ENCODE measurements at places on chromosomes 2 and 18. TPM values are rescaled to one million over a fixed set of nuclear protein-coding genes. Genes with fewer than 3 reads are reported as not detected.

The REG1B gene
- not detected for total RNA-seq

The NETO1 gene
- total RNA-seq, result not detected

The SERPINE2 gene
- total RNA-seq, result 37.8 TPM

GRCh38 chr2:110153416-110153815 is 37.8 kb upstream of the MALL start:
- DNase-seq, result no peak

DNA sequence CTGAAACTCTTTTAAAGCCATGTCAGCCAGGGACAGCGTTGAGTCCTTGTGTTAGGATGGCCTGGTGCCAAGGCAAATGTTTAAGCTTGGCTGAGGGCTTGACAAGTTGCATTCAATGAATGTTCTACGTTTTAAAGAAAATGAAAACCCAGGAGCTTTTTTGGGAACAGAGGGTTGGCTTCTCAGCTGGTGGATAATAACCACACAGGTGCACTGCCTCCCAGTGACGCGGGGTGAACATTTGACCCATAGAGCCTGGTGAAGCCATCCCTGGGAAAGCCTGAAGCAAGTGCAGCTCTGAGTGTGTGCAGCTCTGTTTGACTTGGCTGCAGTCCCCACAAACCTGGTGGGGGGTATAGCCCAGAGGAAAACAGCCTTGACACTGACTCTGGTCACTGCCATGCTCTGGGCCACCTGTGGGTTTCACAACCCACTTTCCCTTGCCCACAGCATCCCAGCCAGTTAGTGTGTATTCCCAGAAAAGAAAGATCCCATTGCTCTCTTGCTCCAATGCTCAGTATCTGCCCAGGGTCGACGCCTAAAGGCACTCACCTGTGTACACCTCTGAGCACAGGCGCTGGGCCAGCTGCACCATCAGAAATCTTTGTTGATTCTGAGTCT is 874.9 kb downstream of the RNF144A start:
- no peak for DNase-seq

DNA sequence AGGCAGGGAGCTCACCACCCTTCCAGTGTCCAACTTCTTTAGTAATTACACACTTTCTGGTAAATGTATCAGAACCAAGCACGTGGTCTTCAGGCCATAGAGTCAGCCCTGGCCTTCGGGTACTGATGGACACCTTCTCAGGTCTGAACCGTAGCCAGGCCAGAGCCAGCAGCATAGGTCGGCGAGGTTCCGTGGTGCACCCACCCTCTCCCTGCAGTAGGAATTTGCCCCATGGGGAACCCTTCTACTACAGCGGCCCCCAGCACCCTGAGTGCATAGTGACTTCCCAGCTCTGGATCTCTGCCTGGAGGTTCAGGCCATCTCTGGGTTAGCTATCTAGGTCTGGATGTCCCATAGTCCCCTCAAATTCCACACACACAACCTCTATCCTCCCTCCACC is 61.6 kb downstream of the EDAR start:
- DNase-seq, result no peak

- no peak for DNase-seq
These were observed 129.5 kb downstream of the NDUFA10 start for GRCh38 chr2:239895669-239896068.

DNA sequence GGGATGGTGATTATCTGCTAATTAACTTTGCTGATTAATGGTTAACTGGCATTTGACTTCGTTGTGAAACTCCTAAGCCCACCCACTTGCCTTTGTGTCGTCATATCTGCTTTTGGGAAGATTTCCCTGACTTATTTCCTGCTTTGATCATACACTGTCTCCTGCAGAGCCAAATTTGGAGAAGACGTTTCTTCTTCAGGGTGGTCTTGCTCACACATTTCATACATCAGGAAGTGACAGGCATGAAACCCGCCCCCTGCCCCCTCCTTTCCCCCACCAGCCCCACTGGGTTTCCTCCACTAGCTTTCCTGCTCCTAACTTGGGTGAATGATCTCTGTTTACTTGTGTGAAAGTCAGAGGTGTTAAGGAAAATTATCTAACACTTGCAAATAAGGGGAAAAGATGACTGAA is 300.1 kb downstream of the TSN start:
- DNase-seq, result no peak

- no peak for DNase-seq
These were observed 242.2 kb downstream of the TGIF1 start for GRCh38 chr18:3692113-3692621.

DNA sequence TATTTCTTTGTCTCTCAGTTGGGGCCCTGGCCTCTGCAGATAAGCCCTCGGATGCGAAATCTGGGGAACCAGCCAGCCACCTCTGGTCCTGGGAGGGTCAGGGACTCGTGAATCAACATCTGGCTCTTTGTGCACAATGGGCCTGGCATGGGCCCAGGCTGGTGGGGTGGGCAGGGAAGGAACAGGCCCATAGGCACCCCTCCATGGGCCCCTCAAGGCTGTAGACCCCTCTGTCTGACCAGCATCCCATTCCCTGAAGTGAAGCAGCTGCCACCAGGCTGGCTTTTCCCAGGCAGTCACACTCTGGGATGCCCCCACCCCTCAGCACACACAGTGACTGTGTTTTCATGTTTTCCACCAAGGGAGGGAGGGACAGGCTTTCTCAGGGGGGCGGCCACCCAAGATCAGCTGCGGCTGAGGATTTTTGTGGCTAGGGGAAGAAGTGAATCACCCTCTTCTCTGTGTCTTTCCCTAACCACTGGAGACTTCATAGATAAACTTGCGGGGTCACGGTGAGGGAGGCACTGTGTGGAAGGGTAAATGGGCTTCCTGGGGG is 166.0 kb downstream of the AGAP1 start:
- no peak for DNase-seq

GRCh38 chr2:237879058-237879430 is 19.6 kb downstream of the RAMP1 start:
- no peak for DNase-seq

Measured in activated naive CD4-positive, alpha-beta T cell treated with anti-CD3 and anti-CD28 coated beads, Interleukin-2, amount 50 U/mL, for 72 hours (primary cell).